ENCODE measurements at places on chromosomes 12 and 14. TPM values are rescaled to one million over a fixed set of nuclear protein-coding genes. Genes with fewer than 3 reads are reported as not detected.

Gene OR4Q3
- not detected for total RNA-seq

Gene COCH
- total RNA-seq, result 35.6 TPM

Gene CLEC9A
- total RNA-seq, result not detected

Gene MYF6
- total RNA-seq, result not detected

Gene ARHGAP9
- 28.7 TPM for total RNA-seq

Gene SLC38A4
- not detected for total RNA-seq

Gene MIPOL1
- 24.8 TPM for total RNA-seq

Gene CDK4
- 102 TPM for total RNA-seq

Gene PTGES3
- total RNA-seq, result 81.0 TPM

Gene EML1
- total RNA-seq, result 32.7 TPM

Gene CACNB3
- total RNA-seq, result 36.1 TPM

Gene GDF3
- not detected for total RNA-seq

Gene ACSS3
- 29.5 TPM for total RNA-seq

Gene PLA2G1B
- total RNA-seq, result not detected

Gene TAS2R13
- 7.1 TPM for total RNA-seq

Gene CISTR
- total RNA-seq, result not detected

Gene CAPRIN2
- 41.3 TPM for total RNA-seq

Gene FLVCR2
- 3.7 TPM for total RNA-seq

Gene SMCO2
- not detected for total RNA-seq

Gene P2RX4
- 26.5 TPM for total RNA-seq

Gene TBX3
- total RNA-seq, result 57.0 TPM

Gene KCNMB4
- 2.7 TPM for total RNA-seq

Gene IL26
- total RNA-seq, result not detected

Gene ITPK1
- total RNA-seq, result 49.6 TPM

Gene SYCP3
- not detected for total RNA-seq

Gene TOMM20L
- not detected for total RNA-seq

Gene NANOG
- total RNA-seq, result 13.3 TPM

Gene SLC6A15
- 2.7 TPM for total RNA-seq

Measured in vagina (tissue), 2 donors.